ENCODE measurements at places on chromosomes 12 and 14.

DNA sequence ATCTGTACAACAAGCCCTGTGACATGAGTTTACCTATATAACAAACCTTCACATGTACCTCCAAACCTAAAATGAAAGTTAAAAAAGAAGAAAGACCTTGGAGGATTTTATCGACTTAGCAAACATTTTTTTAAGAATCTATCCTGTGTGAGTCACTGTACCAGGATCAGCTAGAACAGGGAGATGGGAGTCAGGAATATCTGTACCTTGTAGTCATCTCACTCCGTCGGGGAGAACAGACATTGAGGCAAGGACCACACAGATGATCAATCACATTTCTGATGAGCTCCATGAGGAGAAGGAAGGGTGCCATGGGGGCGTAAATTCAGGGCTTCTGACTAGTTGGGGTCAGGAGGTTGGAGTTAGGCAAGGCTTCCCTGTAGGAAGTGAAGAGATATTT is 310.6 kb downstream of the VRK1 start:
- no peak for DNase-seq

DNA sequence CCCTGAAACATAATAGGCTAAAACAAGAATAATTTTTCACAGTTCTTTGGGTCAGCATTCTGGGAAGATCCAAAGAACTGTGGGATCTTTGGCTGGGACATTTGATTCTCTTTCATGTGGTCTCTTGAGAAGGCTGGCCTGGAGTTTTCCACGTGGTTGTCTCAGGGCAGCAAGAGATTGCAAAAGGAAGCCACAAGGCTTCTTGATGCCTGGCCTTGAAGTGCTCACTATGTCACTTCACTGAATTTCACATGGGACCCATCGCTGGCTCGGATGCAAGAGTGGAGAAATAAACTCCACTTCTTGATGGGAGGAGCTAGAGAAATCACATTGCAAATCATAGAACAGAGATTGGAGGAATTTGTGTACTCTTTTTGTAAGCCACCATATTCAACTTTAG is 343.4 kb downstream of the MED13L start:
- DNase-seq, result no peak

DNA sequence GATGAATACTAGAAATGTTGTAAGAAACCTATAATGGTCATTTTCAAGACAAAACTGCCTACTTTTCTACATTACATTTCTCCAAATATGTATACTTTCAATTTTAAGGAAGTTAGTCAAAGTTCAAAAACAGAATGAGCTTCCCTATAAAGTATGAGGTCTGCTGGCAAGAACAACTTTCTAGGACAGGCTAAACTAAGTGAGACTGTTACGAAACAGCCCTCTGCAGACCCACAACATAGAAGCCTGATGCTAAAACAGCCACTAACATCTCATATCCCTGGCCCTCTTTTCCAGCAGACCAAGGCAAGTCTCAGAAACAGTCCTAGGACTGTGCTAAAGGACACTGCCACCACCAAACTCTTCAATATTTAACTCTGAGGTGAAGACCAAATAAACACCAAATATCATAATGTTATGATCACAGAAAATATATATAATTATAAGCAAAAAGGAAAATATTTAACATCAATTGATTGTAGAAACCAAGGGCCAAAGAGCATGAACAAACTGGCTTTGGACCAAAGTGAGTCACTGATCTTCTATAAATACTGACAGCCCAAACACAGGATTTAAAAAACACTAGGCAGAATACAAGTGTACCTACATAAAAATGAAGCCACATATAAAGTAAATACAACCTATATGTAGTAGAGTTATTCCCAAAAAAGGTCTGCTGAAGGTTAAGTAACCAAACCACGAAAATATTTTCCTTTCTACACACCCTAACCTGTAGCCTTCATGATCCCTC is 27.7 kb downstream of the PPP4R3A start:
- peak; percentile 47 for DNase-seq

GRCh38 chr14:51921026-51921425 is 60.6 kb downstream of the GNG2 start:
- DNase-seq, result no peak

DNA sequence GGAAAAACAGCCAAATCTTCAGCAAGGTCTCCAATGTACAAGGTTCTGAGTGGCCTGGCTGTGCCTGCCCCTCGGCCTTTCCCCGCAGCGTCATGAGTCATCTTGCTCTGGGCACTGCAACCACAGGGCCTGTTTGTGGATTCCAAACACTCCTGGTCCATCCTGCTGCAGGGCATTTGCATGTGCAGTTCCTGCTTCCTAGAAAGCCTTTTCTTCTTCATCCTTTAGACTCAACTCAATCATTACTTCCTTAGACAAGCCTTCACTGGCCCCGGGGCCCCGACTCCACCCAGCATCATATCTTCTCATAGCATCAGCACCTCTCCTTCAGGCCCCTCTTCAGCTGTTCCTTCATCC is 101.8 kb upstream of the EGLN3 start:
- peak; percentile 52 for DNase-seq

DNA sequence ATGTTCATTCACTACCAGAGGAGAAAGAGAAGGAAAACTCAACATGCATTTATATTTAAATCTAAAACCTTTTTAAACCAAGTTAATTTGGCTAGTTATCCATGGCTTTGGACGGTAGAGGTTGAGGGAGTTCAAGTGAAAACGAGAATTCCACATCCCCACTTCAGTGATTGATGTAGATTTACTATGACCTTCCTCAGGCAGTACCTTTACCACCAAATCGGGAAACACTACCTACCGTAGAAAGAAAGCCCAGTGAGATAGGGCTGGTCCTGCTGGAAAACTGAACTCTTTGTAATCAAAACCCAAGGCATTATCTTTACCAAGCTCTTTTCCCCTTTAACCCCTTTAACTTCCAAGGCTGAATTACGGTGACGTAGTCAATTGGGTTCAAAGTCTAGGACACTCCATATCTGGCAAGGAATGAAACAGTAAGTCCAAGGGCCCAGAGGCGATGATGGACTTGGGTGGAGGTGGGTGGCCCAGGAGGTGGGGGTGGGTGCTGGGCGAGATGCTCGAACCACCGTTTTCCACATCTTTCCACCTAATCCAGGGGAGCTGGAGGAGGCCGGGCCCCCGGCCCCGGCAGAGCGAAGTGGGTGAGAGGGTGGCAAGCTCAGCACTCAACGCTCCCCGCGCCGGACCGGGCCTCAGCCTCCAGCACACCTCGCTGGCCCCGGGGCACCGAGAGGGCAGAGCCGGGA is 618 bp downstream of the SEC23A start:
- DNase-seq, result peak; percentile 63

GRCh38 chr14:67853715-67854114 is 34.1 kb downstream of the RAD51B start:
- no peak for DNase-seq

- peak; percentile 90 for DNase-seq
Measured at GRCh38 chr12:24997970-24998582, 49.2 kb upstream of the BCAT1 start.

DNA sequence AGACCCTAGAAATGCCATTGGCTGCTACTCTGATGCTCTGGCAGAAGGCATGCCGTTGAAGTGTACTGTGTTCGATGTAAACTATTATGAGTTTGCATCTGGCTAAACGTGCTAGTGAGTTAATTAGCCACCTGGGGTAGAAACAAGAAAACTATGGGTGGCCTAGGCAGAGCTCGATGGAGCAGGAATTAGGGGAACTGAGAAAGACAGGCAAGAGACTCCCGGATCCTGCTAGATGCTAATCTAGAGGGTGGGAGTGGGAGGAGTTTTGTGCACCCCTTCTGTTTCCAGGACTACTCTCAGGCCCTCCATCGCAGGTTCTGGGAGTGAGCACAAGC is 32.0 kb downstream of the TMEM63C start:
- no peak for DNase-seq

DNA sequence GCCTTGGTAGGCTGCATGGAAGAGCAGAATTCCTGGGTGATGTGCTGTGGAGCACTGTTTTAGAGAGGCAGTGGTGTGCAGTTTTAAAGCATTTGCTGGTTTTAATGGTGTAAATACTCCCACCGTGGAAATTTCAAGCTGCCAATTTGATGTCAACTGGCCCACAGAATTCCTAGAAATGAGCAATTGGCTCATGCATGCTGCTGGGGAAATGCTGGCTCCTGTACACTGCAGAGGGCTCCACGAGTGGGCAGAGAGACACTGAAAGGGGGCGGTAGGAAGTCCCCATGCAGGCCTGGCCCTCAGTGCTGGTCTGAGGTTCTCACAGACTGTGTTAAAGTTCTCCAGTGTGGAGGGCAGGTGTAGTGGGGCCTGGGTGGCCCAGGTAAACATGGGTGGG is 99.4 kb upstream of the NTF3 start:
- no peak for DNase-seq

- DNase-seq, result no peak
Measured at GRCh38 chr12:55694188-55694515, 13.6 kb downstream of the ITGA7 start.

- peak; percentile 97 for DNase-seq
Measured at GRCh38 chr12:26648584-26648983, 184.4 kb downstream of the ITPR2 start.

DNA sequence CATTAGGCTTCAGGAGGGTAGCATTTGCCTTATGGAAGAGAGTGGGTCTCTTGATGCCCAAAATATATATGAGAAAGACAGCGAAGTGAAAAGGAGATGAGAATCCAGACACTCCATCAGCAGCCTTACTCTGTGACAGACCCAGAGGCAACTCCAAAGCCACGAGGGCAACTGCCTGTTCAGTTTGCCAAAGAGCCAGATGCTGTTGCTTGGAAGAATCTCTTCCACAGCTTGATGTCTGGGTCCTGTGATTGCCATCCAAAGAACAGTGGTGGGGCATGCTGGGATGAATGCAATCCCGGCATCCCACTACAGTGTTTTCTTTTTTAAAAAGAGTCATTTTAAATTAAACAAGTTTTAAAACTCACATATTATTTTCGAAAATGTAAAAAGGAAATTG is 10.9 kb upstream of the OTX2 start:
- no peak for DNase-seq

DNA sequence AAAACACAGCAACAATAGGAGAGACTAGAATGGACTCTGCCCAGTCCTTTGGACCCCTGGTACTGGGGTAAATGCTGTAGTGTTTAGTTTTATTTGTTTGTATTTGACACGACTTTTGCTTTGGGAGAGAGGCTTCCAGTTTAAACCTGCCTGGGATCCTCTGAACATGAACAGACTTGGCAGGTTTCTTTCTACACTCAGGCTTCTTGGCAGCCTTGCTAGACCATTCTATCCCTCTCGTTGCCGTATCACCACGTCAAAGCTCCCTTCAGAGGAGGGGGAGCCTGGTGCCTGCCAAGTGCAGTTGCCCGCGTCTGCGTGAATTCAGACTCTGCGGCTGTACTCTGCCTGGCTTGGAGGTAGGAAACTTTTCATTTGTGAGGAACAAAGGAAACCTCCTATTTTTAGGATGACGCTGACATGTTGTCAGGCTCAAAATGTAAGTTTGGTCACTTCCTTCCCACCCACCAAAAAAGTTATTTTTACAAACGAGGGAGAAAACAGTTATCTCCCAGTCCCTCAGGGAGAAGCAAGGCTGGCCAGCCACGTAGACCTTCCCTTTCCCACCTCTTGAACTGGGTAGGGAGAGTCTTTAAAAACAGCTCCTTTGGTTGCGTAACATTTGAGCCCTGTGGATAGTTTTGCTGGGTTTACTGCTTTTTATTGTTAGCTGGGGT is 25.9 kb downstream of the CD9 start:
- peak; percentile 35 for DNase-seq

DNA sequence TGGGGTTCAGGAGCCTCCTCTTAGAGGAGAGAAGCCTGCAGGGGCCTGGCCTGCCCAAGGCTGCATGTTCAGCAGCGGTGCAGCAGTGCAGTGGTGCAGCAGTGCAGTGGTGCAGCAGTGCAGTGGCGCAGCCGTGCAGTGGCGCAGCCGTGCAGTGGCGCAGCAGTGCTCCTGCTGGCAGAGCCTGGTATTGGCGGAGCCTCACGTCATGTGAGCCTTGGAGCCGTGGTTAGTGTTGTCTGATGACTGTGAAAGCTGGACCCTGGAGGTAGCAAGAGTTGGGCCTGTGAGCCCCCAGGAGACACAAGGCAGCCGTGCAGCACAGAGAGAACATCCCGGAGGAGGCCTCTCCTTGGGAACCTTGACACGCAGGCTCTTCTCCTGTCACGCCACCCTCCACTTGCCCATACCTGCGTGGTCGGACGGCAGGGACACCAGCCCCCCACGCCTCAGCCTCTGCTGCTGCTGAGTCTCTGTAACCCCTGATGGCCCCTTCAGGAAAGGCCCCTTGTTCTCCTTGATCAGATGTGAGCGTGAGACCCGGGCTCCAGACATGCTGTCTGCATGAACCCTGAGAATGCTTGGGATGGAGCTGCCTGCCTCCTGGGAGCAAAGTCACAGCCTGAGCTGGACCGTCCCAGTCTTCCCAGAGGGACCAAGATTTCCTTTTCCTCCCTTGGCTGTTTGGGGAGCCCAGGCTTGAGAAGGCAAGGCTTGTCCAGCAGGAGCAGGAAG is 193.7 kb downstream of the KIF26A start:
- no peak for DNase-seq

GRCh38 chr12:51018956-51019355 is 7.2 kb downstream of the SLC11A2 start:
- DNase-seq, result no peak

DNA sequence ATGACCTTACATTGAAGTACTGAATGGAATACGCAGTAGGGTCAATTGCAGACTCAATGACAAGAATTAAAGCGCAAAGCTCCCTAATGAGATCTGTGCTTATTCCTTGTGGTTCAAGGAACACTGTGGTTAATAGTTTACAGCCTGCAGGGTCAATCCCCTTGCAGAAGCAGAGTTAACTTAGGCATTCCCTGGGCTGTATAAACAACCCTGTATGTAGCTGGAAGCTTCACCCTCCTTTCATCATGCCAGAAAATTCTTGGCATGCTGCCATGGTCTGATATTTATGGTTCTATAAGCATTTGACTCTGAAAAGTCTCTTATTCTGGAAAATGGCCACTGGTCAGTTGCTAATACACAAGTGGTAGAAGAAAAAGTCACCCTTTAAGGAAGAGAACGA is 227.7 kb downstream of the NOVA1 start:
- DNase-seq, result no peak
